ENCODE measurements at places on chromosomes 5 and 9.

GRCh38 chr9:20398536-20399338 lies 223.6 kb downstream of the MLLT3 start:
- no peak for DNase-seq

DNA sequence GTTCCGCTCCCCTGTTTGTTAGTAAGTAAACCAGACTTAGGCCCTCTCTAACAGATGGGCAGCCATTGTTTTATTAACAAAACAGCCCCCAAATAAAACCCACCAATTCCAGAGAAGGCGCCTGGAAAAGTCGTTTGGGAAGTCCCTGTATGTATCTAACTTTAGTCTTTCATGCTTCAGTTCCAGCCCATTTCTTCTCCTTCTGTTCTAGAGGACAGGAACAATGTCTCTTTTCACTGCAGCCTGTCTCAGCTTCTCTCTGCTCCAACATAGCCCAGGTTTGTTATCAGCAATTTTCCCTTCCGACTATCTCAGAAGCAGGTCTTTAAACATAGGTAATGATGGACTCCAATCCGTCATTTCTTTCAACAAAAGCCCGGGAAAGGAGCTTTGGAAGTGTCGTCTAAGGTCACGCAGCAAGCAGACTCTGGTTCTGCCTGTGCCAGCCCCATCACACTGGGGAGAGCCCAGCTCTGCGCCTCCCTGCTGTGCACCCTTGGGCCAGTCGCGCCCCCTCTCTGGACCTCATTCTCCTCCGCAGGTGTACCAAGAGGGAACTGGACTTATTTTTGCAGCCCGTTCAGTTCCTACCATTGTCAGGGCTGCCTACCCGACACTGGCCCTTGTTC lies 9.6 kb upstream of the AKNA start:
- DNase-seq = no peak

- DNase-seq = no peak
These were observed 48.8 kb upstream of the FST start for GRCh38 chr5:53431665-53432064.

DNA sequence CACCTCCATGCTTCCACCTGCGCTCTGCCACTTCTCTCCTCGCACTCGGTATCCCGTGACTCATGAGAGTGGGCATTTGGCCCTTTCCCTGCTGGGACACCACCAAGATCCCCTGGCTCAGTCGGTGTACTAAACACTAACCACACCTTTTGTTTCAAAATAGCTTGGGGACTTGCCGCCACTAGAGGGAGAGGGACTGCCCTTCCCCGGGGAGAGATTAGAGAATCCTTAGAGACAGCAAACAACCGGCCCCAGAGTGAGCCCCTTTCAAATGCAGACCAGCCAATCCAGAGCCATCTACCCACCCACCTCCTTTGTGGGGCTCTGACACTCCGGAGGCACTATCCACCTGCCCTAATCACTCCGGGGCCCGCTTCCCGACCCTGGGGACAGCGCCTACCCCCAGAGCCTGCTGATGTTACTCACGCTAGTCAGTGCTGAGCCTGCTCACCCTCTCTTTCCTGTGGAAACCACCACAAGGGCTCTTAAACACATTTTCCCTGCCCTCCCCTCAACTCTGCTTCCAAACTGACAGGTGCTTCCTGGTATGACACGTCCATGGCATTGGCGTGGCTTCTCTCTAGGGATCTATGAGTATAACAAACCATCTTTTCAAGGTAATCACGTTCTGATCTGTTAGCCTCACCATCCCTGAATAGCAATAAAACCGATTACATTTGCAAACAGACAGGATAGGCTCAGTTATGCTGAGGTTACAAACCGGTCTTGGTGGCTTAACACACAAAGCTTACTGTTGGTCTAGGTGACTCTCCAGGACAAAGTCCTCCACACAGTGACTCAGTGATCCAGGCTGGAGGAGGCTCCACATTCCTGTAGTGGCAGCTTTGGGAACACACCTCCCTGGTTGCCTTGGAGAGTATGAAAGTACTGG lies 180.1 kb upstream of the MVB12B start:
- peak; percentile 58 for DNase-seq

GRCh38 chr5:6386271-6386670 lies 7.9 kb upstream of the MED10 start:
- no peak for DNase-seq

GRCh38 chr9:94822273-94822672 lies 95.8 kb downstream of the AOPEP start:
- DNase-seq = no peak

DNA sequence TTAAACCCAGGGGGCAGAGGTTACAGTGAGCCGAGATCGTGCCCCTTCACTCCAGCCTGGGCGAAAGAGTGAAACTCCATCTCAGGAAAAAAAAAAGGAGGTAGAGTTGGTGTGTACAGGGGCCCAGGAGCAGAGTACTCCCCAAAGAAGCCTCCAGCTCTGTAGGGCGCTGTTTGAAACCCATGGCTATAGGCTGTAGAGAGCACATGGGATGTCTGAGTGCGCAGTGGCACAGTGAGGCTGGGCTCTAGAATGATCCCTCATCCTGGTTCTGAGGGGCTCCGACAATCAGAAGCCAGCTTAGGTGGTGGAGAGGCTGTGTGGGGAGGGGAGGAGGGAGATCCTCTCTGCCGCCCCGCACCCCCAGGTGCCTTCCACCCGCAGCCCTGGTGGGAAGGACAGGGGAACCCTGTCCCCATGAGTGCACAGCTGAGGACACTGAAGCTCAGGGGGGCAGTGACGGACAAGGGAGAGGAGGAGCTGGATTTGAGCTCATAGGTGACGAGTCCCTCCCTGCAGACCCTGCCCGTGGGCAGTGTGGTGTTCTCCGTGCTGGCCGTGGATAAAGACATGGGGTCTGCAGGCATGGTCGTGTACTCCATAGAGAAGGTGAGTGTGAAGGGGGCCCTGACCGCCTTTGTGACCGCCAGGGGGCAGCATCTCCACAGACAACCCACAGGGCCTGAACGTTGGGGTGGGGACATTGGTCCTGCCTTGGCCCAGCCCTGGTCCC lies 24.6 kb downstream of the CDHR2 start:
- DNase-seq = peak; percentile 69

- DNase-seq = no peak
These were observed 19.3 kb upstream of the WNT8A start for GRCh38 chr5:138064526-138064925.
